Stimulated activated CD8-positive, alpha-beta memory T cell treated with anti-CD3 and anti-CD28 coated beads, Interleukin-7, amount 100 ng/mL, for 24 hours (primary cell): ENCODE measurements at places on chromosomes 1 and 21.

DNA sequence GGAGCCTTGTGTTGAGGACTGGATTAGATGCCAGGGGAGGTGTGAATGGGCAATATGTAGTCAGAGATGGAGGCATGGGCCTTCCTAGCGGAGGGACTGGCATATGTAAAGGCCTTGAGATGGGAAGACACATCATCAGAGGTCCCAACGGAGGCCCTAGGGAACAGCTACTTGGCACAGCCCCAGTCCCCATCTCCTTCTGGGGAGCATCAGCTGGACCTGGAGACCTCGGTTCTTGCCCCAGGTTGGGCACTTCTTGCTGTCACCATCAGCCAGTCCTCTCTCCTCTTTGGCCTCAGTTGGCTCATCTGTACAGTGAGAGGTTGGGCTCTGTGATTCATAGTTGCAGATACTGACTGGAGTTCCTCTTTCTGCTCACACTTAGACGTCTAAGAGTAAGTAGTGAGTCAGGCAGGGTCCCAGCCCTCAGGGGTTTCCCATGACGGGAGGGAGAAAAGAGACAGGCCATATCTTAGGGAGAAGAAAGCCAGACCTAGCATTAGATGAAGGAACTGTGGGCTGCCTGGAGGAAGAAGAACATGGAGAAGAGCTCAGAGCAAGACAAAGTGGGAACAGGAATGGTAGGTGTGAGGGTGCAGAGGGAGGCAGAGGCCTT, 3.4 kb upstream of the MARCKSL1 start:
- no peak for DNase-seq

GRCh38 chr1:63524201-63524600, 876 bp downstream of the EFCAB7 start:
- no peak for DNase-seq

DNA sequence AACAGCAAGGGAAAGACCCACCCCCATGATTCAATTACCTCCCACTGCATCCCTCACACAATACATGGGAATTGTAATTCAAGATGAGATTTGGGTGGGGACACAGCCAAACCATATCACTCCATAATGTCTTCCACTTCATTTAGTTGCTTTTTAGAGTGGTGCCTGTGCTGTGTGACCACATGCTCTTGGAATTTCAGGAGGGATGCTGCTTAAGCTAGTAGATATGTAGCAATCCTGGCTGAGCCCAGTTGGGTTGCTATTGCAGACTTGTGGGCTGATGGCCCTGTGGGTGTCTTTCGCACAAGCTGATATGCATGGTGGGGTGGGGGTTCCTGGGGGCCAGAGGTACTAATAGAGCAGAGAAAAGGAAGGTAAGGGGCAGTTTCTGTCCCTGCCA, 160.4 kb upstream of the SYT6 start:
- DNase-seq = no peak

DNA sequence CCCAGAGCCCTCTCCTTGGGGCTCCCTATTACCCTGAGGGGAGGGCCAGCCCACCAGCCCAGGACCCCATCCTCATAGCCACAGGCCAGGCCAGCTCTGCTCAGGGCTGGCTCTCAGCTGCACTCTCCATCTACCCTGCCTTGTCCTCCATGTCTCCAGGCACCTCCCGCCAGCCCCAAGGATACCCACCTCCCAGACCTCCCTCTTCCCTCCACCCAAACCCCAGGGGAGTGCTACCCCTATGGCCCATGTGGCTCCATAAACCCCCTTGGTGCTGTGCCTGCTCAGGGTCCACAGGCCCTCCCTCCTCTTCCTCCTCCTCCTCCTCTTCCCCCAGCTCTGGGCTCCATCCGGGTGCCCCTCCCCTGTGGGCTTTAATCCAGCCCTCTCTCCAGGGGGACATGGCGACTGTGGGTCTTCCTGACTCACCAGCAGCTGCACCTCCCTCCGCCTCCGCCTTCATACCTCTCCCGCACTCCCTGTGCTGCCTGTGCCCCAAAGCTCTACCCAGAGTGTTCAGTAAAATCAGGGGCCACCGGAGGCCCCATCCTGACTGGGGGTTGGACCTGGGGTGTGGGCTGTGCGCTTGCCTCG, 9.1 kb downstream of the YBEY start:
- no peak for DNase-seq

DNA sequence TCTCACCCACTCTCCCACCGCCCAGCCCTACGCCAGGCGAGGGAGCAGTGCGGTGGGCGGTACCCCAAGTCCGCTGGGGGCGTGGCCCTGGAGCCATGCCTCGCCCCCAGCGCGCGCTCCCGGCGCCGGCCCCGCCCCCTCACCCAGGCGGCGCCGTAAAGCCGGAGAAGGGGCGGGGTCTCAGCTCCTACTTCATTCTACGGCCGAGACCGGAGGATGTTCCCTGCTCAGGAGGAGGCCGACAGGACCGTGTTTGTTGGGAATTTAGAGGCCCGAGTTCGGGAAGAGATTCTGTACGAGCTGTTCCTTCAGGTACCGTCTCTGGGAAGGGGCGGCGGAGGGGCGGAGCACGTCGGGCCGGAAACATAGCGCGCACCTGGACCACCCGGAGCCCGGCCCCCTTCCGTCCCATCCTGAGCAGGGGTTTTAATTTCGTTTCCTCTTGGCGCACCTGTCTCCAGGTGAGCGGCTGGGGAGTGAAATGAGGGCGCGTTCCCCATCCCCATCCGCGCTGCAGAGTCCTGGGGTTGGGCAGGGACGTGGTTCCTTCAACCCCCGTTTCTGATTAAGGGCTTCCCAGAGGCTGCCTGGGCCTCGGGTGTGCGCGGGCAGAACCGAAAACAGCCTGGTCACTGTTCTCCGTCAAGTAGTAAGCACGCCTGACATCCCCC, at the start of gene RBM11:
Gene RBM11 (plus strand): TSS at position 187 of the 671 bp plus-strand sequence. CDS start 30 bp downstream, at position 217.
- DNase-seq = peak; percentile 54

DNA sequence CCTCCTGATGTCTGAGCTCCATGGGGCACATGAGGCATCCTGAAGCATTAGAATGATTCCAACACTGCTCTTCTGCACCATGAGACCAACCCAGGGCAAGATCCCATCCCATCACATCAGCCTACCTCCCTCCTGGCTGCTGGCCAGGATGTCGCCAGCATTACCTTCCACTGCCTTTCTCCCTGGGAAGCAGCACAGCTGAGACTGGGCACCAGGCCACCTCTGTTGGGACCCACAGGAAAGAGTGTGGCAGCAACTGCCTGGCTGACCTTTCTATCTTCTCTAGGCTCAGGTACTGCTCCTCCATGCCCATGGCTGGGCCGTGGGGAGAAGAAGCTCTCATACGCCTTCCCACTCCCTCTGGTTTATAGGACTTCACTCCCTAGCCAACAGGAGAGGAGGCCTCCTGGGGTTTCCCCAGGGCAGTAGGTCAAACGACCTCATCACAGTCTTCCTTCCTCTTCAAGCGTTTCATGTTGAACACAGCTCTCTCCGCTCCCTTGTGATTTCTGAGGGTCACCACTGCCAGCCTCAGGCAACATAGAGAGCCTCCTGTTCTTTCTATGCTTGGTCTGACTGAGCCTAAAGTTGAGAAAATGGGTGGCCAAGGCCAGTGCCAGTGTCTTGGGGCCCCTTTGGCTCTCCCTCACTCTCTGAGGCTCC, 11.1 kb upstream of the RASSF5 start:
- DNase-seq = no peak

DNA sequence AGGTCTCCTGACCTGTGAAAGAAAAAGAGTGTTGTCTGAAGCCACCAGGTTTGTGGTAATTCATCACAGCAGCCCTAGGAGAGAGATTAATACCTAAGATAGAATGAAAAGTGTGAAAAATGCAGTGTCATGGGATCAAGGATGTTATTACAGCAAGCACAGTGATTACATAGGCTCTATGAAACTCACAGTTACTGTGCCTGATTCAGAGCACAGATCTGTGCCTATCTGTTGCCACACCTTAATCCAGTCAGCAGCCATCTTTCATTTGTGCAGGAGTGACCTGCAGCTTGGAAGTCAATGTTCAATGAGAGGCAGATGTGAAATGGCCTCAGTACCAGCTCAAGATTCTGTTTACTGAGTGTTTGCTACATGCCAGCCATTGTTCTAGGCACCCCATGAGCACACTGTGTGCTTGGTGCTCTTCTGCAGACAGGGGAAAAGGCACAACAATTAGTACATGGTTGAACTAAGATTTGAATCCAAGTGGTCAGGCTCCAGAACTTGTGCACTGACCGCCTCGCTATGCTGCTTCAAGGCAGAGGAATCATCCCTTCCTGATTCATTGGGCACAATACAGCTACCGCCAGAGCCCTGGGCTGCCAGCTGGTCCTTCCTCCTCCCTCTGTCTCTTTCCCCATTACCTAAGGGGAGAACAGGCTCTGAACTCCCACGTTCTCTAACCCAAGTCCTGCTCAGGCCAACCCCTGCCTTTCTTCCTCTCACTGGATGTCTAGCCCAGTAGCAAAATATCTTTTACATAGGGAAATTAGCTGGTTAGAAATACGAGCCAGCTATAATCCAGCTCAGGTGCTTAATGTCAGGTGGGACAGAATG, 56.3 kb upstream of the NEK2 start:
- DNase-seq = no peak

GRCh38 chr1:2267862-2268261, 39.7 kb downstream of the SKI start:
- no peak for DNase-seq

GRCh38 chr1:230982696-230983095, 3.8 kb downstream of the ARV1 start:
- DNase-seq = no peak

DNA sequence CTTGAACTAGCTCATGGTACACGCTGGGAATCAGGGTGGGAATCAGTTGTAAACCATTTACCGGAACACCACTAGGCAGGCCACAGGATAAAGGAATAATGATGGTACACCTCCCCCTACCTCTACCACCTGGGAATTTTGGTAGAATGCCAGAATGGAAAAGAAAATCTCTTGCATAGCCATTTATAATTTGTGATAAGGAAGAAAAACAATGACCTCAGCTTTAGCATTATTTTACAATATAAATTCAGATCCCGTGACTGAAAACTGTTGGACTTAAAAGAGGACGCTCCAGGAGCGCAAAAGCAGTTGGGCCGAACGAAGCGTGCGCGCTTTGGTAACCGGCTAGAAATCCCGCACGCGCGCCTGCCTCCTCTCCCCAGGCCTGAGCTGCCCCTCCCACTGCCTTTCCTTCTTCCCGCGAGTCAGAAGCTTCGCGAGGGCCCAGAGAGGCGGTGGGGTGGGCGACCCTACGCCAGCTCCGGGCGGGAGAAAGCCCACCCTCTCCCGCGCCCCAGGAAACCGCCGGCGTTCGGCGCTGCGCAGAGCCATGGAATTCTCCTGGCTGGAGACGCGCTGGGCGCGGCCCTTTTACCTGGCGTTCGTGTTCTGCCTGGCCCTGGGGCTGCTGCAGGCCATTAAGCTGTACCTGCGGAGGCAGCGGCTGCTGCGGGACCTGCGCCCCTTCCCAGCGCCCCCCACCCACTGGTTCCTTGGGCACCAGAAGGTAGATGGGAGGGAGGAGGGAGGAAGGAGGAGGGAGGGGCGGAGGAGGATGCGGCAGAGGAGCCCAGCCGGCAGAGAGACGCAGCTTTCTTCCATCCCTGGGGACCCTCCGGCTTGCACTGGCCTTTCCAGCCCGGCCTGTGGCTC, at the start of gene CYP4X1:
Gene CYP4X1 (plus strand): TSS at position 402 of the 873 bp plus-strand sequence. CDS start 149 bp downstream, at position 551.
- no peak for DNase-seq

DNA sequence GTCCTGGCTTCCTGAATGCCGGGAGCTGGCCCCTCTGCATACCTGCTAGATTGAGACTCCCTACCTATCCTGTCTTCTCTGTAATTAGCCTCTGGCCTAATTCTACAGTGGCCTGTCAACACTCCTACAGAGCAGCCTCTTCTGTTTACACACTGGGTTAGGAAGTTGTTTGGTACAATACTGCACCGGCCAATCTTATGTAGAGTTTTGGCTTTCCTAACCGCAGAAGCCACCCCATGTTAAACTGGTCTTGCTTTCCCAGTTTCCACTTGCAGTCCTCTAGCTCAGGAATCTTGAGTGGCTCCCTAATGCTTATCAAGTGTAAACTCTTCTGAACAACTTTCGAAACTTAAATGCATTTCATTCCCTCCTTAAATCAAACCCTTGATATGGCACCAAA, 42.8 kb downstream of the DPH5 start:
- DNase-seq = no peak

DNA sequence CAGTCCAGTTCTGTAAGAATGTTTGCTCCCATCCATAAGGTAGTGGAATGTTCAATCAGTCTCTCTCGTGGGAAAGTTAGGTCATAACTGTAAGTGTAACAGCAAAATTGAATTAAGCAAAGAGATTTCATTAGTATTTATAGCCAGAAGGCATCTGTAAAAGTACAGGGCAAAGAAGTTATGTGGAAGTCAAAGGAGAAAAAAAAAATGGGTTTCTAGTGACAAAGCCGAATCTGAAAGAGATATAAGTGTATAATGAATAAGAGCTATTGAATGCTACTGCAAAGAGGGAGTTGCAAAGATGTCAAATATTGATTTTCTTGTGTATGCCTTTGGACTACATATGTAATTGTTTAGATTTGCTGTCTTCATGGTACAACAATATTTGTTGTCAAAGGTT, 47.4 kb upstream of the FOXD3 start:
- DNase-seq = no peak

GRCh38 chr1:95116580-95117206, 462 bp upstream of the TLCD4 start:
- peak; percentile 3 for DNase-seq
